Osteoblast (primary cell): ENCODE measurements at places on chromosomes 2 and 18. TPM values are rescaled to one million over a fixed set of nuclear protein-coding genes. Genes with fewer than 3 reads are reported as not detected.

FABP1 gene
- total RNA-seq = under 0.01 TPM in 1 of 2 replicates, not detected in the other

COL4A4 gene
- under 0.01 and 0.36 TPM in 2 replicates for total RNA-seq

- DNase-seq = peak; percentile 89
- H3K4me1 ChIP-seq = peaks cover 9% of the 10 kb centered on the region
- H3K27me3 ChIP-seq = no peaks in the 10 kb centered on the region
- H3K36me3 ChIP-seq = no peaks in the 10 kb centered on the region
Measured at GRCh38 chr2:47323009-47323821, 79.7 kb upstream of the MSH2 start.

DNA sequence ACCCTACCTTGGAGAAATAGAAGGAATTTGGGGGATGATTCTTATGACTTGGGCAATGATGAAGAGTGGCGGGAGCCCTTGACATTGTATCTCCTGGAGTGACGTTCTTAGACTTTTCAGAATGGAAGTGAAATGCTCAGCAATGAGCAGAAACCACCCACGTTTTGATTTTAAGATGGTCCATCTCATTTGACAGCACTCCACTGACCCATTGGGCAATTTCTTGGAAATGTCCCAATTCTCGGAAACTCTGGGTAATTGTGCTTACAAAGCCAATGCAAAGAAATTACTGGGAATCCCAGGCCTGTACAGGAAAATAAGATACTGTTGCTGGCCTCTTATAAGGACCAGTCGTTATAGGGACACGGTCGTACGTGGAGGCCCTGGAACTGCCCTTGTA is 170.0 kb upstream of the COPS8 start:
- H3K36me3 ChIP-seq = no peaks in the 10 kb centered on the region
- DNase-seq = no peak
- H3K27ac ChIP-seq = no peak overlapping the region
- H3K27me3 ChIP-seq = peaks cover 5% of the 10 kb centered on the region

DNA sequence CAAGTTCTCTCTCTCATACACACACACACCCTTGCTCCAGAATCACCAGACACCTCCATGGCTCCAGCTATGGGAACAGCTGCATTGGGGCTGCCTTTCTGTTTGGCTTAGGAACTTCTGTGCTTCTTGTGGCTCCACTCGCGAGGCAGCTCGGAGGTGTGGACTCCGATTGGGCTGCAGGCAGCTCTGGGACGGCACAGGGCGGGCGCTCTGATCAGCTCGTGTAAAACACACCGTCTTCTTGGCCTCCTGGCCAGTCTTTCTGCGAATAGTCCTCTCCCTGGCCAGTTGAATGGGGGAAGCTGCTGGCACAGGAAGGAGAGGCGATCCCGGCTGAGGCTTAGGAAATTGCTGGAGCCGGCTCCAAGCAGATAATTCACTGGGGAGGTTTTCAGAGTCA is 22.4 kb downstream of the FOSL2 start:
- H3K36me3 ChIP-seq = peaks cover 94% of the 10 kb centered on the region
- no peak overlapping the region for H3K4me3 ChIP-seq
- no peak for DNase-seq
- H3K27ac ChIP-seq = peak overlapping the region; percentile 49
- no peaks in the 10 kb centered on the region for H3K27me3 ChIP-seq
